Stimulated activated CD4-positive, alpha-beta T cell treated with anti-CD3 and anti-CD28 coated beads, Interleukin-15, amount 100 ng/mL, for 24 hours (primary cell): ENCODE measurements at places on chromosomes 16 and 17.

GRCh38 chr17:61167075-61167474 lies 232.6 kb upstream of the TBX2 start:
- no peak for DNase-seq

DNA sequence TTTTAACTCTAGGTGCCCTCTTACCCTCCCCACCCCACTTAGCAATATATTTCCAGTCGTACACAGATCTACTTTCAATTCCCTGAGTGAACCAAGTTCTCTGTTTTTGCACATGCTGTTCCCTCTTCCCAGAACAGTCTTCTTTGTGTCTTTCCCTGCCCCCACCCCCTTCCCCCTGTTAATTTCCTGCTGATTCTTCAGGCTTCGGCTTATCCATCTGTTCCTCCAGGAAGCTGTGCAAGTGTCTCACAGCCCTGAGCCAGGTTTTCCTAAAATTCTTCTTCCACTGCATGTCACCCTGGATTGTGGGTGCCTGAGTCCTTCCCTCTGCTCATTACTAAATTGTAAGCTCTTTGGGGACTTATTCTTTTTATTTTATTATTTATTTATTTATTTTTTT lies 12.4 kb upstream of the SPOP start:
- no peak for DNase-seq

- no peak for DNase-seq
Measured at GRCh38 chr16:22786284-22786683, 27.7 kb upstream of the HS3ST2 start.

DNA sequence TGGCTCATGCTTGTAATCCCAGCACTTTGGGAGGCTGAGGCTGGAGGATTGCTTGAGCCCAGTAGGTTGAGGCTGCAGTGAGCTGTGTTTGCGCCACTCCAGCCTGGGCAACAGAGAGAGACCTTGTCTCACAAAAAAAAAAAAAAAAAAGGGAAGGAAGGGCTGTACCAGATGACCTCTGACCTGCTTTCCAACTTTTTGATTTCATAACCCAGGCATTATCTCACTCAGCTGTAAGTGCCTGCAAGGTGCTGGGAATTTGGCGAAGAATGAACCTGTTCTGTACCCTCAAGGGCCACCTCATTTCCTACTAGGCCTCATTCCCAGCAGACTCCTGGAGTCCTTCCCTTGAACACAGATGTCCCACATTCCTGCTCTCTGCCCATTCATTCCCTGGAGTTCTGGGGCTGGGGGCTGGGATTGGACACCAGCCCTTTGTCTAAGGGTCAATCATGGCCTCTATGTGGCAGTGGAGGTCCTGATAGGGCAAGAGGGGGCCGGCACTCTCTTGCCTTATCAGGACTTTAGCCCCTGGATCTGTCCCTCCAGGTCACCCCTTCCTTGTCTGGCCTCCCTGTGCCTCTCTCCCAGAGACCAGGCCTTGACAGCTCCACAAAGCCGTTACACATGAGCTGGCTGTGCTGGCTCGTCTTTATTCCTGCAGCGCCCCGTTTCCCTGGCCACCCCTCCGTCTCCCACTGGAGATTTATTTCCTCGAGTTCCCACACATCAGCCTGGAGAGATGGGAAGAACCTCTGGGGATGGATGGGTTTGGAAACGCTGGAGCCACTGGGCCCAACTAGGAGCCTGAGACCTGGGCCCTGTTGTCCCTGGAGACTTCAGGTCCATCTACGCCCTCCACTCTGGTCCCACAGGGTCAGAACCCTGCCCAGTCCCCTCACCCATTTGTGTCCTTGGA lies 821 bp upstream of the GFAP start:
- DNase-seq = no peak

DNA sequence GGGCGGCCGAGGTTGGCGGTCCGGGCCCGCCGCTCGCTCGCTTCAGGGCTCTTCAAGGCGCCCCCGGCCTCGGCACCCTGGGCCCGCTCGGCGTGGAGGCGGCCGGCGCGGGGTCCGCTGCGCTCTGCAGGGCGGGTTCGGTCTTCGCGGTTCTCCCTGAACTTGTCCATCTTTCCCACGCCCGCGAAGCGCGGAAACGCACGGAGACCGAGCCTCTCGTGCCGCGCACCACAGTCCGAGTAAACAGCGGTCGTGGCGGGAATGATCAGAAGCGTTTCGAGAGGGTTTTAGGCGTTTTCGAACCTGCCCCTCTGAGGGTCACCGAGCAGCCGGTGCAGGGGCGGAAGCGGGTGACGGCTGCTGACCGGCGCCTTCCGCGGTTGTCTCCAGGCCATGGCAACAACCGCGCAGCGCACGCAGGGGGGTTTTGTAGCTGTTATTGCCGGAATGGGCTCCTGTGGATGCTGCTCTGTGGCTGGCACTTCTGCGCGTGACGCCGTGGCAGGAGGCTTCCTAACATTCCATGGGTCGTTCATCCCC lies 414 bp downstream of the NARF start:
- peak; percentile 26 for DNase-seq
